ENCODE measurements at places on chromosomes 13 and 19. TPM values are rescaled to one million over a fixed set of nuclear protein-coding genes. Genes with fewer than 3 reads are reported as not detected.
A peak's percentile ranks its signal among the peaks of the same experiment; 100 is the strongest.

The ENOX1 gene
- total RNA-seq = 3.2 TPM

The SIGLEC8 gene
- not detected for total RNA-seq

The ZNF574 gene
- total RNA-seq = 11.2 TPM

The FGF14 gene
- total RNA-seq = not detected

The BRCA2 gene
- 0.11 TPM for total RNA-seq

The CRX gene
- not detected for total RNA-seq

DNA sequence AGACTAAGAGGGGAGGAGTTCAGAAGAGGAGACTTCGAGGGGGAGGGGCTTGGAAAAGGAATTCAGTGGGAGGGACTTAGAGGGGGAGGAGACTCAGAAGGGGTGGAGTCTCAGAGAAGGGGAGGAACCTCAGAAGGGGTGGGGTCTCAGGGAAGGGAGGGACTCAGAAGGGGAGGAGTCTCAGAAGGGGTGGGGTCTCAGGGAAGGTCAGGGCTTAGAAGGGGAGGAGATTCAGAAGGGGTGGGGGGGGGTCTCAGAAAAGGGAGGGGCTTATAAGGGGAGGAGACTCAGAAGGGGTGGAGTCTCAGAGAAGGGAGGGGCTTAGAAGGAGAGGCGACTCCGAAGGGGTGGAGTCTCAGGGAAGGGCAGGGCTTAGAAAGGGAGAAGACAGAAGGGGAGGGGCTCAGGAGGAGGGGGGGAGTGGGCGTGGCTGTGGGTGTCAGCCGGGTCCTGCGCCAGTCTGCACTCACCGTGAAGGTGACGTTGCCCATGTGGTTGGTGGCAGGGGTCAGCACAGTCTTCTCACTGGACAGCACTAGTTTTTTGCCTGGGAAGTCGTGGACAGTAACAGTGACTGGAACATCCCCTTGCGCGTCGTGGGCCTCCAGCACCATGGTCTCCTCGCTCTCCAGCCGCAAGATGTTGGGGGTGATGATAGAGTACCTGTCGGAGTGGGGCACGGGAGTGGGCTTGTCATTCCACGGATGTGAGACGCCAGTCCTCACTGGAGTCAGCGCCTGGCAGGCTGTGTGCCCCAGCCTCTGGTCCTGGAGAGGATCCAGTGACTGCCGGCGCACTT is 1.5 kb downstream of the C3 start:
- DNase-seq = peak; percentile 54
- no peaks in the 10 kb centered on the region for H3K36me3 ChIP-seq
- H3K4me3 ChIP-seq = peak overlapping the region; percentile 48
- H3K27ac ChIP-seq = no peak overlapping the region

- no peak overlapping the region for H3K27ac ChIP-seq
- H3K4me3 ChIP-seq = no peak overlapping the region
- no peaks in the 10 kb centered on the region for H3K27me3 ChIP-seq
- no peaks in the 10 kb centered on the region for H3K4me1 ChIP-seq
- DNase-seq = no peak
Observed at GRCh38 chr13:62551588-62551987, 1135.9 kb upstream of the PCDH20 start.

GRCh38 chr13:25901460-25902376 is 150.1 kb downstream of the SHISA2 start:
- H3K4me3 ChIP-seq = no peak overlapping the region
- H3K27me3 ChIP-seq = no peaks in the 10 kb centered on the region
- H3K36me3 ChIP-seq = no peaks in the 10 kb centered on the region

DNA sequence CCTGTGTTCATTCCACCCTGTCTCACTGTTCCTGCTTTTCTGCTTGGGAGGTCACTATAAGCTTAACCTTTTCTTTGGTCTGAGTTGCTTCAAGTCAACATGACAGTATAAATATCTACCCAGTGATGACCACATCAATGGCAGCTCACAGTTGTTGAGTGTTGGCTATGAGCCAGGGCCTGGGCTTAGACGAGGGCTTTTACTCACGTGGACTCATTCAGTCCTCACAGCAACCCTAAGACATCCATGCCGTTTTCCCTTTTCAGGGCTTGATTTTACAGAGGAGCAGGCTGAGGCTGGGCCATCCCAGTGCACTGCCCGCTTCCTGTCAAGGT is 10.2 kb upstream of the CCDC97 start:
- H3K27me3 ChIP-seq = no peaks in the 10 kb centered on the region
- H3K27ac ChIP-seq = peak overlapping the region; percentile 82
- peak; percentile 80 for DNase-seq
- no peak overlapping the region for H3K4me3 ChIP-seq

DNA sequence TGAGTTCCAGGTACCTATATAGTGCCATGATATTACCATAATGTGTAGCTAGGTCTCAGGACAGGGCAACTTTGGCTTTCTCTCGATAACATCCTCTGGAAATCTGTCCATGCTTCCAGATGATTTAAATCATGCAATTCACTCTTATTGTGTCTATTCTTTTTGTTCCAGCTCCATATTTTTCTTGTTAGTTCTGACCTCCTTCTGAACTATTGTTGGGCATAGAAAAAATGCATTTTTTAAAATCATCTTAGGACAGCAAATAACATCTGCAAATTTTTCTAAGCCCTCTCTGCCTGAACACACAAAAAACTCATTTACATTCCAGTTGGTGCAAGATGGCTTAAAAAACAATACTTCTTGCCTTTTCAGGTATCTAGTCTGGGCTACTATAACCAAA is 1561.0 kb upstream of the MIR17HG start:
- H3K36me3 ChIP-seq = no peaks in the 10 kb centered on the region
- no peak overlapping the region for H3K27ac ChIP-seq
- DNase-seq = no peak
- H3K4me1 ChIP-seq = no peaks in the 10 kb centered on the region
- no peak overlapping the region for H3K4me3 ChIP-seq

DNA sequence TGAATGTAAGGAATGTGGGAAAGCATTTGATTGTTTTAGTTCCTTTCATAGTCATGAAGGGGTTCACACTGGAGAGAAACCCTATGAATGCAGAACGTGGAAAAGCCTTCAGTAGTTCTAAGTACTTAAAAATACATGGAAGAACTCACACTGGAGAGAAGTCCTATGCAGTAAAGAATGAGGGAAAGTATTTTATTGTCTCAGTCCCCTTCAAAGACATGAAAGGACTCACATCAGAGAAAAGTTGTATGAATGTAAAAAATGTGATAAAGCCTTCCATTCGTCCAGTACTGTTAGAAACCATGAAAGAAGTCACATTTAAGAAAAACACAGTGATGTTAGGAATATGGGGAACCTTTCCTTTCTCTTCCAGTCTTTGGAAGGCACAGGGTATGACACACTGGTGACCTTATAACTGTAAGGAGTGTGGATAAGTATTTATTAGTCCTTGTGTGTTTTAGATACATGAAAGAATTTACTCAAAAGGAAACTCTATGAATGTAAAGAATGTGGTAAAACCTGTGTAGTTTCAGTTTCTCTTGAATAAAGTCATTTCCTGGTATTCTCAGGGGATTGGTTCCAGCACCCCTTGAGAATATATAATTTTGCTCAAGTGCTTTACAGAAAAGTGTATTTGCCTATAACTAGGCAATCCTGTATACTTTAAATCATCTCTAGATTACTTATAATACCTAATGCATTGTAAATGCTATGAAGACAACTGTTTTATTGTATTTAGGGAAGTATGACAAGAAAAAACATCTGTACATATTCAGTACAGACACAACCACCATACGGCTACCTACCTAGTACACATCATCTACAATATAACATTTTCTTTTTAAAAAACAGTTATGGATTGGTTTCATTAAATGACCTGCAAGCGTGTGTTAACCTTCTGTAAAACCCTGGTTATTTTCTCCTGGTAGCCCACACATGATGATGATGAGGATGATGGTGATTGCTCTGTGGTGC is 52.8 kb downstream of the ZNF823 start:
- no peaks in the 10 kb centered on the region for H3K4me1 ChIP-seq
- no peak overlapping the region for H3K27ac ChIP-seq
- no peaks in the 10 kb centered on the region for H3K27me3 ChIP-seq
- H3K4me3 ChIP-seq = no peak overlapping the region
- no peaks in the 10 kb centered on the region for H3K36me3 ChIP-seq

DNA sequence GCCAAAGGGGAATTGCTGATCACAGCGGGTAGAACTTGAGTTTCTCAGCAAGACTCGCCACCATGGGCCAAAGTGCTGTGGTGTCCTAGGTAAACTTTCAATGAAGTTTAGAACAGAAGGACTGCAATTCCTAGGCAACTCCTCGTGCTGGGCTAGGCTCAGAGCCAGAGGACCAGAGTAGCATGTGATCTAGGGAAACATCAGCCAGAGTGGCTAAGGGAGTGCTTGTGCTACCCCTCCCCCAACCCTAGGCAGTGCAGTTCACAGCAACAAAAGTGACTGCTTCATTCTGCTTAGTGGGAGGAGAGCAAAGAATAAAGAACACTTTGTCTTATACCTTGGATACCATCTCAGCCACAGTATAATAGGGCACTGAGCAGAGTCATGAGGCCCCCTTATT is 1658.6 kb upstream of the MIR17HG start:
- H3K4me1 ChIP-seq = no peaks in the 10 kb centered on the region
- H3K4me3 ChIP-seq = no peak overlapping the region
- no peak overlapping the region for H3K27ac ChIP-seq
- no peaks in the 10 kb centered on the region for H3K36me3 ChIP-seq

DNA sequence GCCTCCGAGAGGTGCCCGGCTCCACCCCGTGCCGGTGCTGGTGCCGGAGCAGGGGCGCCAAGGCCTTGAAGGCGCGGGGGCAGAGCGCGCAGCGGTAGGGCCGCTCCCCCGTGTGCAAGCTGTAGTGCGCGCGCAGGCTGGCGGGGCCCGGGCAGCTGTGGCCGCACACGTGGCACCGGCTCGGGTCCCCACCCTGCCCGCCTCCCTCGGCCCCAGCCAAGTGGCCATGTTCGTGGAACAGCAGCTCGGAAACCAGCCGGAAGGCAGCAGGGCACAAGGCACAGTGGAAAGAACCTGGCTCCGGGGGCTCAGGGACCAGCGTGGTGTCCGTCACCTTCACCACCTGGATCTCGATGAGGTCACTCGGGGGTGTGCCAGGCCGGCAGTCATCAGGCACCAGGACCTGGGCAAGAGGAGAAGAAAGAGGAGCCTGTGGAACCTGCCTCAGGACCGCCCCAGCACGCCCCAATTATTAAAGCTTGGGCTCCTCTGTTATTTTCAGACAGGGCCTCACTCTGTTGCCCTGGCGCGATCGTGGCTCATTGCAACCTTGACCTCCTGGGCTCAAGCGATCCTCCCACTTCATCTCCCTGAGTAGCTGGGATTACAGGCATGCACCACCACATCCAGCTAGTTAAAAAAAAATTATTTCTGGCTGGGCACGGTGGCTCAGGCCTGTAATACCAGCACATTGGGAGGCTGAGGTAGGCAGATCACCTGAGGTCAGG is 2.0 kb downstream of the ZNF784 start:
- H3K27me3 ChIP-seq = no peaks in the 10 kb centered on the region
- no peak overlapping the region for H3K4me3 ChIP-seq
- H3K4me1 ChIP-seq = peaks cover 40% of the 10 kb centered on the region

DNA sequence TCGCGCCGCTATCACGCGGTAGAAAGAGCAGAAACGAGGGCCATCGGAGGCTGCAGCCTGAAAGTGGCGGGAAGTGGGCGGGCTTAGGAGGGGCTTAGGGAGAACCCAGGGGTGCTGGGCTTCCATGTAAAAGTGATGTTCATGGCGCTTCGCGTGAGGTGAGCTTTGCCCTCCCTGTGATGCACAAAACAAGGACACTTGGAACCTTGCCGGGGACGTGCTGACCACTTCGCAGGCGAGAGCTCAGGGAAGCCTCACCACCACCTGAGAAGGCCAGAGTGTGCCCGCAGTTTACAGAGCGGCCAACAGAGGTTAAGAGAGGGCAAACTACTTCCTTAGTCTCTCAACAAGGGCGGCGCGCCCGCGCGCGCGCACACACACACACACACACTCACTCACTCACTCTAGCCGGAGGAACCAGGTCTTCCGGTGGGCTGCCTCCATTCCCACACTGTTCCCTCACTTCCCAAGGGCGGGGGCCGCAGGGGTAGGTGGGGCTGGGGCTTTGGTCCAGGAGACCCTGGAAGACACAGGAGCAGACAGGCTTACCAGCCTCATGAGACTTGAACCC is 651 bp downstream of the GAPDHS start:
- DNase-seq = no peak
- no peak overlapping the region for H3K27ac ChIP-seq
- no peaks in the 10 kb centered on the region for H3K4me1 ChIP-seq
- no peaks in the 10 kb centered on the region for H3K36me3 ChIP-seq
- peaks cover 11% of the 10 kb centered on the region for H3K27me3 ChIP-seq
- H3K4me3 ChIP-seq = no peak overlapping the region

- no peak overlapping the region for H3K27ac ChIP-seq
- no peak overlapping the region for H3K4me3 ChIP-seq
- no peaks in the 10 kb centered on the region for H3K36me3 ChIP-seq
- DNase-seq = no peak
Observed at GRCh38 chr13:29564818-29565217, 30.7 kb downstream of the SLC7A1 start.

DNA sequence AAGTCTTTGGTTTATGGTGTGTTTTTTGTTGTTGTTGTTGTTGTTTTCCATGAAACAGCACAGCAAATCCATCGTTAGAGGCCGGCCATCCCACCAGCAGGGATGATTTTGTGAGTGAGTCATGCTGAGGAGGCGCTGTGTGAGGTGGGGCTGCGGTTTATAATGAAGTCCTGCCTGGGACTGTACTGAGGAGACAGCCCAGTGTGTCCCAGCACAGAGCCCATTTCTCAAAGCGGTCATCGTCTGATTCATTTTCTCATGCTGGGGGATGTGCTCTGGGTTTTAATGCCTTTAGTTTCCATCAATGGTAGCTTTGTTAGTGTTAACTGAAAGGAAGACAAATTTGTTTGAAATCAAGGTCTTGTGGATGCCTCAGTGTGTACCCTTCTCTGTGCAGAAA is 129.3 kb upstream of the SERP2 start:
- H3K36me3 ChIP-seq = no peaks in the 10 kb centered on the region
- H3K4me3 ChIP-seq = no peak overlapping the region
- H3K27ac ChIP-seq = no peak overlapping the region
- H3K4me1 ChIP-seq = no peaks in the 10 kb centered on the region

GRCh38 chr19:15453091-15453578 is 3.4 kb upstream of the WIZ start:
- no peak for DNase-seq
- peak overlapping the region; percentile 59 for H3K27ac ChIP-seq
- H3K4me1 ChIP-seq = peaks cover 14% of the 10 kb centered on the region
- no peaks in the 10 kb centered on the region for H3K36me3 ChIP-seq

DNA sequence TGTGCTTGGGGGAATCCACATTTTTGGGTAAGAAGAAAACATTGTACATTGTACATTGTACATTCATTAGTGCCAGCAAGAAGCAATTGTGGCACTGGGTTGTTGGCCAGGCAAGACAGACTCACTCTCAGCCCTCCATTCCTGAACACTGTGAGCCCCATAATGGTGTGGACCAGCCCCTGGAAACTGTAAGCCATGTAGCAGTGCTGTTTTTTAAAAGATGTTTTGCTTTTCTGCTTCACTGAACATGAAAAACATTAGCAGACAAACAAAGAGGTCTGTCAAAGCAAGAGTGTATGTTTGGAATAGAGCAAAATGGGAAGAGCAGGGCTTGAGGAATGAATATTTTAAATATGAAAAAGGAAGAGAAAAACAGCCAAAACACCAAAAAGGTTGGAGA is 39.1 kb upstream of the IL17D start:
- no peaks in the 10 kb centered on the region for H3K4me1 ChIP-seq
- no peak overlapping the region for H3K4me3 ChIP-seq
- no peak overlapping the region for H3K27ac ChIP-seq
- no peaks in the 10 kb centered on the region for H3K27me3 ChIP-seq

Measured in psoas muscle (tissue), 8 donors.